ENCODE measurements at places on chromosomes 2 and 18.
A peak's percentile ranks its signal among the peaks of the same experiment; 100 is the strongest.

- no peak for DNase-seq
These were observed 53.3 kb downstream of the GULP1 start for GRCh38 chr2:188345020-188345419.

DNA sequence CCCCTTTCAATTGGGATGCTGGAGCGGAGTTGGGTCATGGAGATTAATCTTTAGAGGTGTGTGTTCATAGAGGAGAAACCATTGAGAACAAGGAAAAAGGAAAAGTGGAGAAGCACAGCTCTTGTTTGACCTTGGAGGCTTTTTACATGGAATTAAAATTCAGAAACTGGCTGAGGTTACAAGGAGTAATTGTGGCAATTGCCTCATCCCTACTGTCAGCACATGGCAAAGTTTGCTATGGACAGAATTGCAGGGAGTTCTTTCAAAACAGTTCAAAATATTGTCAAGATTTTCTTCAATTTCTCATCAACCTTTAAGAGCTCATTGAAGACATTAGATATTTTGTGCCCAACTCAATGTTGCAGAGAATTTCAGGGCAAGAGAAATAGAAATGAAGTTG is 232.7 kb downstream of the SLC8A1 start:
- DNase-seq = no peak

DNA sequence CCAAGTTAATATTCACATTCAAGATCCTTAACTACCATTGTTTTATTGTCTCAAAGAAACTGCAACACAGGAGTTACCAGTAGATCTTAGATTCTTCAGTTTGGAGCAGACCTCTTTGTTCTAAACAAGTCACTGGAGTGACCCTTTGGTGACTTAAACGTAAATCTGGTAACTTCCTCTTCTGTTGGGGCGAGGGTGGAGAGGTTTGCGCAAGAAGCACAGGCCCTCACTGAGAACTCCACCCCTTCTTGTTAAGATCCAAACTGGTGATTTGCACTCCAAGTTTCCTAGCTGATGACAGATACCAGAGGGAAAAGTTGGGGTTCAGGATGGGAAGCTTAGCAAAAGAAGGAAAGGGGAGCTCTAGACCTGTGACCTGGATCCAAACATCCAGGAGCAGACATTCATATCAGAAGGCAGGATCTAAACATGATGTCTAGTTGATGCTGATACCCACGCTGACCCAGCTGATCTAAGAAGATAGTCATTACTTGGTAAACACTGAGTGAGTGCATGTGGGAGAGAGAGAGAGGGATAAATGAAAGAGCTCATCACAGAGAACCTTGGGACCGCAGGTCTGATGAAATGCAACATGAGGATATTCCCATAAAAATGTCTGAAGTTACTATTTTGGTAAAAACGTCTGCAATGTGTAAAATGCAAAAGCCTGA is 256.0 kb downstream of the CDH20 start:
- DNase-seq = no peak

DNA sequence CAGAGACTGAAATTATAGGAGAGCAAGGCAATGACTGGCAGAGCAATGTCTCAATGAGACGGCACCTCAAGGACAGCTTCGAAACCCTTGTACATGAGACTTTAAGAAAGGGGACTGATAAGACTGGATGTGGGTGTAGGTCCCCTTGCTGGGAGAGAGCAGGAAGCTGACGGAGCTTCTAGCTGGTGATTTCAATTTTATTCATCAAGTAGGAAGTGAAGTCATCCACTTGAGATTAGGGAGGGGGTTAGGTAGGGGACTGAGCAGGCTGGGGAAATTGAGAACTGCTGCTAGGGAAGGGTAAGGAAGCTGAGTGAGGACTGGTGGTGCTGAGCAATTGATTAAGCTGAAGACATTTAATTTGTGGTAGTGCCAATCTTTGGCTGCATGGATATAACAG is 99.5 kb upstream of the ITGB6 start:
- peak; percentile 60 for DNase-seq

- DNase-seq = no peak
These were observed 444.2 kb downstream of the LRATD1 start for GRCh38 chr2:15076668-15077067.

- no peak for DNase-seq
These were observed 96.6 kb downstream of the CPO start for GRCh38 chr2:207035875-207036274.

DNA sequence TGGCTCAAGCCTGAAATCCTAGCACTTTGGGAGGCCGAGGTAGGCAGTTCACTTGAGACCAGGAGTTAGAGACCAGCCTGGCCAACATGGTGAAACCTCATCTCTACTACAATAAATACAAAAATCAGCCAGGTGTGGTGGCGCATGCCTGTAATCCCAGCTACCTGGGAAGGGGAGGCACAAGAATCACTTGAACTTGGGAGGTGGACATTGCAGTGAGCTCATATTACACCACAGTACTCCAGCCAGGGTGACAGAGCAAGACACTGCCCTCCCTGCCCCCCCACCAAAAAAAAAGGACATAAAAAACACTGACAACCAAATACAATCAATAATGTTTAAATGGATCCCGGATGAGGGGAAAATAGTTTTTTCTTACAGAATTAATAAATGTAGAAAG is 7.8 kb downstream of the TIA1 start:
- no peak for DNase-seq

DNA sequence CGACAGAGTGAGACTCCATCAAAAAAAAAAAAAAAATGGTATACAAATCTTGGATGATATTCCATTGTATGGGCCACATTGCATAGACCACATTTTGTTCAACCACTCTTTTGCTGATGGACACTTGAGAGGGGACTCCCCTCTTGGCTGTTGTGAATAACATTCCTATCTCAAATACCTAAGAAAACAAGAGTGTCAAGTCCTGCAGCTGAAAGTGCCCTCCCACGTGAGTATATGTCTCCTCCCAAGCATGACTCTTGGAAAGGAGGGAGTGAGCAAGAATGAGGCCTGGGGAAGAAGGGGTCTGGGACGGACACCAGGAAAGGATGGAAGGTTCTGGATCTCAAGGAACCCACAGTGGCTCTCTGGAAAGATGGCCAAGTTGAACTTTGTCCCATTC is 36.0 kb upstream of the NPAS2 start:
- DNase-seq = peak; percentile 78

DNA sequence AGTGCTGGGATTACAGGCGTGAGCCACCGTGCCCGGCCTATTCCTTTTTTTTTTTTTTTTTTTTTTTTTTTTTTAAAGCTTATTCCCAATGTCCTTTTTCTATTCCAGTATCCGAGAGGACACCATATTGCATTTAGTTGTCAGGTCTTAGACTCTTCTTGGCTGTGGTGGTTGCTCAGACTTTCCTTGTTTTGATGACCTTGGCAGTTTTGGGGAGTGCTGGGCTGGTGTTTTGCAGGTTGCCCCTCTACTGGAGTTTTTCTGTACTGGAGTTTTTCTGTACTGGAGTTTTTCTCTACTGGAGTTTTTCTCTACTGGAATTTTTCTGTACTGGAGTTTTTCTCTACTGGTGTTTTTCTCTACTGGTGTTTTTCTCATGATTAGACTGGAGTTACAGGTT is 149.2 kb downstream of the TANC1 start:
- DNase-seq = no peak

DNA sequence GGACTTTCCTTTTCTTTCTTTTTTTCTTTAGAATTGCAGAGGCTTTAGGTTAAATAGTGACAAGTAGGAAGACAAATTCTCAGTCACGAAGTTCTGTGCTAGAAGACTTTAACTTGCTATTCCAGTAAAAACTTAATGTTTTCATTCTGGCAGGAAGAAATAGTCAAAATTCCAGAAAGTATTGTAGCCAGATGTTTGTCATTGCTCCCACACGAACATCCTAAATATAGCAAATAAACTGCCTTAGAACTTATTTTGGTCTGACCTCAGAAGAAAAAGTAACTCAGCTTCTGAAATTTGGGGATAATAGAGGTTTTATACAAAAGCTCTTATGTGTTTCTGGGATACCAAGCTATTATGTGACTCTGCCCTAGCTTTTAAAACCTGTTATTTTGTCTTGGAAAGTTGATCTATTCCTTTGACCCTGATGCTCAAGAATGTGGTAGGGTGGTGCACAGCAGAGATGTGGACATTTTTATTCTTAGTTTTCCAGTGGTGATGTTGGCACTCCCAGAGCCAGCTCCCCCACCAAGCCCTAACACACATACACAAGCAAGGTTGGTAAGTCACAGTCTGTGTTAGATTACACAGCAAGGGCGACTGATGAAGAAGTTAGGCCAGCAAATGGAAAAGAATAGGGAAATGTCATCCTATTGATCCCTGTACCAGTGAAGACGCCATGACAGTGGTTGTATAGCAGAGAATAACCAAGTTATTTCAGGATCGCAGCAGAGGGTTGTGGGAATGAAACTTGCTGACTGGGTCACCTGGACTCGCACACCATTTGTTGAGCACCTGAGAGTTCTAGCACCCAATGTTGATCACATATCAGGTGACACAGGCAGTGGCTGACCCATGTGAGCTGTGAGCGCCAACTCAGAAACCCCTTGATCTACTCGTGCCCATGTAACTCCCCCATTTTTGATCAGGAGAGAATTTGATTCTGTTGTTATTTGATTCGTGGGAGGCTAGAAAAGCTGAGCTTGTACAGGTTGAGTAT is 23.7 kb downstream of the FARP2 start:
- no peak for DNase-seq

- no peak for DNase-seq
These were observed 413.6 kb upstream of the SALL3 start for GRCh38 chr18:78566065-78566464.

GRCh38 chr2:159758686-159759085 is 39.3 kb downstream of the CD302 start:
- peak; percentile 86 for DNase-seq

DNA sequence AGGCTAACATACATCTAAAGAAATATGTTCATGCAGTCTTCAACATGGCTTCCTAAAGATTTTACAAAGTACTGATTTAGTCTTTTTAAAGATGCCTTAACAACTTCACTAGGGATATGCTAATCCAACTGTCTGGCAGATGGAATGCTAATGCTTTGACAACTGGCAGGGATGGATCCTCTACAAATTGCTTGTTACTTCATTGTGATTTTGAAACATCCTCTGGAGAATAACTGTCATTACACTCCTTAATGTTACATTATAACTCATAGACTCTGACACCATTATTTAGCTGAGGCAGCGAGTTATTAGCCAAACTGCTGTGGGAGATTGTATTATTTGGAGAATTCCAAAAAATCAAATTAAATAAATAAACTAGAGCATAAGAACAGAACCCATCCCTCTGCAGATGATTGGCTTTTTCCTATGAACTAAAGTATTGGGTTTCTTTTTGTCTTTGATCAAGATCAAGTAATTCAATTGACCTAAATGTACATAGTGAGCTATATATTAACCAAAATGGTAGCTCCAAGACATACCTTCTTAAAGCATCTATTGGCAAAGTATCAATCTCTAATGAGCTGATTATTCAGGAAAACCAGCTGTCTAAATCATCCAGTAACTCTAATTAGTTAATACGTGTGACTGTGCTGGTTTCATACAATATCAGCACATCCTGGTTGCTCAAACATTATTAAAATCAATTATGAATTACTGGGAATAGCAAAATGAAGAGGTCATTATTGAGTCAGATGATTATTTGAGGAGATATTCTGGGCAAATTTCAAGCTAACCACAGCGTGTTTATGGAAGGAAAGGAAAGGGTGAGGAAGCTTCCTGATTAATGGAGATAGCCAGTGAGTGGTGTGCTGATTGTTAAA is 321.3 kb upstream of the TFPI start:
- DNase-seq = no peak

DNA sequence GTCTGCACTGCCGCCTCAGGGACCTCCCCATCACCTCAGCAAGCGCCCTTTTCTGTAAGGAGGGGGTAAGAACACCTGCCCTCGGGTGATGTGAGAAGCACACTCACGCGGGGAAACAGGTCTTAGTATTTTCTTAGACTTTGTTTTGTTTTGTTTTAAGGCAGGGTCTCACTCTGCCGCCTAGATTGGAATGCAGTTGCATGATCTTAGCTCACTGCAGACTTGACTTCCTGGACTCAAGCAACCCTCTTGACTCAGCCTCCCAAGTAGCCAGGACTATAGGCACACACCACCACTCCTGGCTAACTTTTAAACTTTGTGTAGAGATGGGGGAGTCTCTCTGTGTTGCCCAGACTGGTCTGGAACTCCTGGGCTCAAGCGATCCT is 37.1 kb downstream of the RAMP1 start:
- DNase-seq = no peak

GRCh38 chr2:77479395-77479794 is 42.8 kb downstream of the LRRTM4 start:
- DNase-seq = no peak

DNA sequence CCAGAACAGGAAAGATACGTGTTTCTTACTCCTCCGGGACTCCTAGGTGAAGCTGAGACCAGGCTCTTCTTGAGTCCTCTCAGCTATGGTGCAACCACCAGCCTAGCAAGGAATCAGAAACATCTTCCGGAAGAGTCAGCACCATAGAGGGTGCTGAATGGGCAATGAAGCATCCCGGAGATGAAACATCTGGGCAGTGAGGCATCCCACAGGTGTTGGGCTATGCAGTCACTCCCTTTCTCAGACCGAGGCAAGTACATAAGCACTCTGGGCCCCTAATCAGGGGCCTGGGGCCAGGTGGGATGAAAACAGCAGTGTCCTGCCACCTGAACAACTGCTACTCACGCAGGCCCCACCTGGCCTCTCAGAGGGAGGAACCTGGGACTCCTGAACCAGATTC is 1.4 kb upstream of the CAPN10 start:
- peak; percentile 65 for DNase-seq

GRCh38 chr2:192137451-192137850 is 57.3 kb downstream of the TMEFF2 start:
- no peak for DNase-seq

DNA sequence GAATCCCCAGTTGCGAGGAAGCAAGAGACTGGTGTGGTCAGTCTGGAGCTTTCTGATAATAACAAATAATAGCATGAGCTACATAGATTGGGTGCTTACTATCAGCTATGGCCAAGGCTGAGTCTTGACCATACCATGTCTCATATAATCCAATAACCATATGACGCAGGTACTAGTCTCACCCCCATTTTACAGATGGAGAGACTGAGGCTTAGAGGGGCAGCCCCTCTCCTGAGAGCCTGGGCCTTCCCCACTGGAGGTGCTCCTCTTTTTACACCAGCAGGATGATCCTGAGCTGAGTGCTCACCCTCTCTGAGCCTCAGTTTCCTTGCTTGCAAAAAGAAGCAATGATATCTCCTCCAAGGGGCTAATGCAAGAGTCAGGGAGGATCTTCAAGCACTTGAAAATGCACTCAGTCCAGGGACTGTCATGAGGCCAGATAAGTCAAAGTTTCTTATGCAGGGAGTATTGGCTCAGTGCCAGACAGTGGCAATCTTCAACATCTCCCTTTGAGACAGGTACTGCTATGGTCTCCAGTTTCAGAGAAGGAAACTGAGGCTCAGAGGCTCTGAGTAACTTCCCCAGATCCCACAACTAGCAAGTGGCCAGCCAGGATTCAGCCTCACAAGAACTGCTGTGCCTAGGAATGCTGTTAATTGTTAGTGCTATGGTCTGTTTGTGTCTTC is 149.7 kb downstream of the TFCP2L1 start:
- no peak for DNase-seq

- no peak for DNase-seq
These were observed 58.2 kb upstream of the HDAC4 start for GRCh38 chr2:239459056-239459455.

DNA sequence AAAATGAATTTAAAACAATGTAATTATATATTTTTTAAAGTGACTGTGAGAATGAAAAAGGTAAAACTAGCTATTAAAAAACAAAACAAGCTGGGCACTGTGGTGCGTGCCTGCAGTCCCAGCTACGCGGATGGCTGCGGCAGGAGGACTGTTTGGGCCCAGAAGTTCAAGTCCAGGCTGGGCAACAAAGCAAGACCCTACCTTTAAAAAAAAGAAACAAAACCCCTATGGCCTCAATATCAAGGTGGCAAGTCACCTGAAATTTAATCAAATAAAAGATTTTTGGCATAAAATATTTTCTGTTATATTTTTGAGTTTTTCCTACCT is 46.9 kb upstream of the STRN start:
- no peak for DNase-seq

All from kidney tubule cell (primary cell).